ENCODE measurements at places on chromosomes 7 and 10.

- DNase-seq: no peak
Observed at GRCh38 chr10:26457088-26457487, 18.9 kb downstream of the APBB1IP start.

- DNase-seq: no peak
Observed at GRCh38 chr10:69107699-69108098, 16.3 kb upstream of the VPS26A start.

- DNase-seq: no peak
Observed at GRCh38 chr7:81007051-81007450, 88.2 kb upstream of the SEMA3C start.

- DNase-seq: no peak
Observed at GRCh38 chr10:91163269-91163868, 57.1 kb upstream of the PCGF5 start.

- no peak for DNase-seq
Observed at GRCh38 chr10:45410807-45411606, 37.0 kb downstream of the ALOX5 start.

- DNase-seq: no peak
Observed at GRCh38 chr10:82889728-82890127, 1014.7 kb downstream of the NRG3 start.

DNA sequence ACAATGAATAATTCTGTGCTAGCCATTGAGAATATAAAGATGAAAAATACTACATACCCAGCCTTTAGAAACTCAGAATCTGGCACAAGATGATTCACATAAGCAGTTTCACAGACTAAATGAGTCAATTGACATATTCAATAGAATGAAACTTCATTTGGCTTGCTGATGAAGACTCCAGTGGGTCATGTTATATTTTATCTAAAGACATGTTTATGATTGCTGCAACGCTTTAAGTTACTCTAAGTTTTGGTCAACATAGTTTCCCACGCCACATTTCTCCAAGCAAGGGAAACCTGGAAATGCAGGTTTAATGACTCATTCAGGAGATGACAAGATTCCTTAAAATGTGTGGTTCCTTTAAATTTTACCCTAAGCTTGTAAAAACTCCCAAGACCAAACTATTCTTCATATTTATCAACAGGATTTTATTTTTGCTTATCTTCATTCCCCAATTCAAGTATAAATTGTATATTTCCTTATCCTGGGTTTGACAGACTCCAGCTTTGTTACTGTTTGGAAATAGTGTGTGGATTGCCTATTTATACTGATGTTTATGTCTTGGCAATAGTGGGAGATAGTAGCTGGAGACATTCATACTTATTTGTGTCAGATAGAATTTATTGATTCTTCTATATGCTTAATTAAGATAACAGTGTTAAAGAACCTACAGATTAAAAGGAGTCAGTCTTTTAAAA, 6.6 kb downstream of the SEMA3A start:
- no peak for DNase-seq

DNA sequence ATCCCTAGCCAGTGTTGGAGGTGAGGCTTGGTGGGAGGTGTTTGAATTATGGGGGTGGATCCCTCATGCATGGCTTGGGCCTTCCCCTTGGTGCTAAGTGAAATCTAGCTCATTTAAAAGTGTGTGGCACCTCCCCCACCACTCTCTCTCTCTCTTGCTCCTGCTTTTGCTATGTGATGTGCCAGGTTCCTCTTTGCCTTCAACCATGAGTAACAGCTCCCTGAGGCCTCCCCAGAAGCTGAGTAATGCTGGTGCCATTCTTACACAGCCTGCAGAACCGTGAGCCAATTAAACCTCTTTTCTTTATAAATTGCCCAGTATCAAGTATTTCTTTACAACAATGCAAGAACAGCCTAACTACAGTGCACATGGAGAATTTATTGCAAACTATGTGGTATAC, 188.8 kb upstream of the POT1 start:
- DNase-seq: no peak

GRCh38 chr10:26879744-26880143, 19.0 kb upstream of the ABI1 start:
- DNase-seq: no peak

DNA sequence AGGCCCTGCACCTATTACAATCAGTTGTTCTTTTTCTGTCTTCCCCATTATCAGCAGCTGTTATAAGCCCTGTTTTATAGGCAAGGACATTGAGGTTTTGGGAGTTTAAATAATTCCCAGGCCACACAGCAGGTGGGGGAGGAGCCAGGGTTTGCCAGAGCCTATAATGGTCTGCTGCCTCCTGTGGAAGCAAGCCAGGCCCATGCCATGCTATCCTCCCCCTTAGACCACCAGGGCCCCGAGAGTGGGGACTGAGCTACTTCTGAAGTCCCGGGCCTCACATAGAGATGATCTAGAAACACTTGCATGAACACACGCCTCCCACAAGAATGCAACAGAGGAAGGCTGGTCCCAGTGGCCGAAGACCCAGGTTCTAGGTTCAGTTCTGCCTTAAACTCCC, 141.7 kb downstream of the SH3PXD2A start:
- no peak for DNase-seq

- no peak for DNase-seq
Observed at GRCh38 chr10:56349611-56350010, 11.4 kb downstream of the ZWINT start.

DNA sequence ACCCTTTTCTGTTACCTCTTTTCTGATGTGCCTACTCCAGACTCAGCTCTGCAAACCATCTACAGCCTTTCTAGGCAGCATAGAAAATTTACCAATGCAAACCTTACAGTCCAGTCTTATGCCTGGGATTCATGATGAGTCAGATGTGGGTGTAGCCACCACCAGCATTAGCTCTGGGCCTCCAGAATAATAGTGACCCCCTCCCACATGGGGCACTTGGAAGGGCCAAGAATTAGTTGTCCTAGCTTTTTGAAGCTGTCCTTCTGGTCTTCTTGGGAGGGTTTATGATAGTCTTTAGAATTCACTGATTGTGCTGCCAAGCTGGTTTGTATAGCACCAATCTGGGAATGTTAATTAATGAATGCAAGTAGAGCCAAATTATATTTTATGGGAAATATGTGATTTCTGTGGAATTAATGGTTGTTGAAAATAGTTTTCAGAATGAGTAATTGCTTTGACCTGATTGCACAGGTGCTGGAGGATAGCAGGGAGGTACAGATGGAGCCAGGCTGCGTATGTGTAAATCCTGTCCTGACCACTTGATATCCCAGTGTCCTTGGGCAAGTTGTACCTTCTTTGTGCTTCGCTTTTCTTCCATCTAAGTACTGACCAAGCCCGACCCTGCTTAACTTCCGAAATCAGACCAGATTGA, 94.8 kb downstream of the CPED1 start:
- DNase-seq: no peak

GRCh38 chr10:13117841-13118783, 18.1 kb downstream of the OPTN start:
- DNase-seq: no peak

DNA sequence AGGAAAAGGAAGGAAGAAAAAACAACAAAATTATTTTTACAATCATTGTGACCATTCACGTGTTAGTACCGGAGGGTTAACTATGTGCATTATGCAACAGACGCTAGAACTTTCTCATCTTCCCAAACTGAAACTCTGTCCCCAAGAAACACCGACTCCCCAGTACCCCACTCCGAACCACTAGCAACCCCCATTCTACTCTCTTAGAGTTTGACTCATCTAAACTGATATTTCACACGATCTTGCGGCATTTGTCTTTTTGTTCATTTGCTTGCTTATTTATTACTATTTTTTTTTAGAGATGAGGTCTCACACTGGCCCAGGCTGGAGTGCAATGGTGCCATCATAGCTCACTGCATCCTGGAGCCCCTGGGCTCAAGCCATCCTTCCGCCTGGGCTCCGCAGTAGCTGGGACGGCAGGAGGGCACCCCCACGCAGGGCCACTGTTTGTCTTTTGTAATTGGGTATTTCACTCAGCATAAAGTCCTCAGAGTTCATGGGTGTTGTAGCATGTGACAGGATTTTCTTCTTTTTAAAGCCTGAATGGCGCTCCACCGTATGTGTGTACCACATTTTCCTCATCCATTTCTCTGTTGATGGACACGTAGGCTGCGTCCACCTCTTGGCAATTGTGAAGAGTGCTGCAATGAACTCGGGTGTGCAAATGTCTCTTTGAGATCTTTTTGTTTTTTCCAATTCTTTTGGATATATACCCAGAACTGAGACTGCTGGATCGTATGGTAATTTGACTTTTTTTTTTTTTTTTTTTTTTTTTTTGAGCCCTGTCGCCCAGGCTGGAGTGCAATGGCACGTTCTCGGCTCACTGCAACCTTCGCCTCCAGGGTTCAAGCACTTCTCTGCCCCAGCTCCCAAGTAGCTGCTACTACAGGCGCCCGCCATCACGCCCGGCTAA, 9.5 kb downstream of the MNX1 start:
- no peak for DNase-seq

DNA sequence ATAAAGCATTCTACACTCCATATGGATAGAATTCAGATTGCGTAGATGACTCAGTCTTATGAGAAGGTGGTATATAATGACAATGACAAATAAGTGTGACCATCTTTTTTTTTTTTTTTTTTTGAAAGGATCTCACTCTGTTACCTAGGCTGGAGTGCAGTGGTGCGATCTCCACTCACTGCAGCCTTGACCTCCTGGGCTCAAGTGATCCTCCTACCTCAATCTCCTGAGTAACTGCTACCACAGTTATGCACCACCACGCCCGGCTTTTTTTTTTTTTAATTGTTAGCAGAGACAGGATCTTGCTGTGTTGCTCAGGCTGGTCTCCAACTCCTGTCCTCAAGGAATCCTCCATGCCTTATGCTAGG, 43.2 kb upstream of the NRP1 start:
- no peak for DNase-seq

DNA sequence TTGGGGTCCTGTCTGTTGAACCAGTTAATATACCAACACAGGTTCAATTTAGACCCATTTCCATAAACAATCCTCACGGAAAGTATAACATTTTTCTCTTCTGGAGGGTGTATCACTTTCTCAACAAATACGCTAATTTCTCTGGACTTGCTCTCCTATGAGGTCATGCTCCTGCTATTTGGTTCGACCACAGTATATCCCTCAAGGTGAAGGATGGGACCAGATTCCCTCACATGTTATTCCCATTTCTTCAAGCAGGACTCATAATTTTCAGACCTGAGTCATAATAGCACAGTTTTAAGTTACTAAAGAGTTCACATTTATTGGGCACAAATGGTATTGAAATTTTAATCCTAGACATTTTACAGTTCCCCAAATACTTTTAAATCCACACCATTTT, 57.2 kb downstream of the ADAM12 start:
- DNase-seq: no peak

DNA sequence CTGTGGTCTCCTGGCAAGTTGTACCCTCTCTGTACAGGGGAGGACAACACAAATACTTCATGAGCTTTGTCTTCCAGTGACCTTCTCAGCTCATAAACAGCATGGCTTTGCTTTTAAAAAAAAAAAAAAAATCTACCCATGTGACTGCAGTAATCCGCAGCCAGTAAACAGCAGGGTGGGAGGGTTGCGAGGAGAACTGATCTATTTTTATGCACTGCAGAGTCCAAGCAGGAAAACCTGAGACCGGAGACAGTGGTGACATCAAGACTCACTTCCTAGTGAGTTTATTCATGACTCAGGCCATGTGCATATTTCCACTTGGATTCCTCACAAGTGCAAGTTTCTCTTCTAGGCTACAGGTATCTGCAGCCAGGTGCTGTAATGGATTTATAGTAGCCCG, 127.9 kb downstream of the NRF1 start:
- DNase-seq: no peak

DNA sequence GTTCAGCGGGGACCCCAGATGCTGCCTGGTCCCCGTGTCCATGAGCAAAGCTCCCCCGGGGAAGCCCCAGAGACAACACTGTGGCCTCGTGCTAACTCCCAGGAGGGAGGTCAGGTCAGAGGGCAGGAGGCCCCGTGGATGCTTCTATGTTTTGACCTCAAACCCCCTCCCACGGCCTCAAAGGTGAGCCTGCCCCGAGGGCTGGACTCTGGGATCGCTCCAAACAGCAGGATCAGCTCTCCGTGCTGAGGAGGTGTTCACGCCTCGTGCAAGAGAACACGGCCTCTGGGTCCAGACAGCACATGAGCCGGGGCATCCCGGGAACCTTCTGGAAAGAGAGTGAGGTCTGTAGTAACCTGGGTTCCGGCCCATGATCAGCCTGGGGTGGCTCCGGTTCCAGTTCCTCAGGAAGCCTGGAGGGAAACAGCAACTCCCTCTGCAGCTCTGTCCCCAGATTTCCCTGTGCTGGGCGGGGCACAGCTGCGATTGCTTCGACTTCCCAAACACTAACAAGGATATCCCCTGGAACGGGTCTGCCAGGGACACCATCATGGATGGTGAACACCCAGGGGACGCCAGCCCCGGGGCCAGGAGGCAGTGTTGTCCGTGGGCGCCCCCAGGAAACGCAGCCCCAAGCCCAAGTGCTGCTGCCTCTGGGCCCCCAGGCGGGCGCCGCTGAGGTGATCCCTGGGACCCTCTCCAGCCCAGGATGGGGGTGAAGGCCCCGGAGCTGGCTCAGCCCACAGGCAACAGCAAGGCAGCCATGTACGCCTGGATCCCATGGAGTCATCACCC, 18.0 kb upstream of the INPP5A start:
- DNase-seq: no peak

- DNase-seq: no peak
Observed at GRCh38 chr10:86190291-86190690, 176.3 kb downstream of the GRID1 start.

DNA sequence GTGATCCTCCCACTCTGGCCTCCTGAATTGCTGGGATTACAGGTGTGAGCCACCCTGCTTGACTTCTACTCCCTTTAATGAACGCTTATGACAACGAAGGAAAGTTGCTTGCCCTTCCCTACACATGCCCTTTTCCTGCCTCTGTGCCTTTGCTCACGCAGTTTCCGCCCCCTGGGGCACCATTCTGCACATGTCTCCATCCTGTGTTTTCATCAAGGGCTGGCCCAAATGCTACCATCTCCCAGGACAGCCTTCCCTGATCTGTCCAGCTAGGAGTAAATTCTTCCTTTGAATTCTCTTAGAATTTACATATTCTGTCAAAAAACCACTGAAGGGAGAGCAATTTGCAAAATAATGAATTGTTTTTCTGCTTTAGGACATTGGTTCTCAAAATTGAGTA, 50.0 kb upstream of the KMT2C start:
- no peak for DNase-seq

- no peak for DNase-seq
Observed at GRCh38 chr10:61142987-61143386, 199.0 kb upstream of the RHOBTB1 start.

DNA sequence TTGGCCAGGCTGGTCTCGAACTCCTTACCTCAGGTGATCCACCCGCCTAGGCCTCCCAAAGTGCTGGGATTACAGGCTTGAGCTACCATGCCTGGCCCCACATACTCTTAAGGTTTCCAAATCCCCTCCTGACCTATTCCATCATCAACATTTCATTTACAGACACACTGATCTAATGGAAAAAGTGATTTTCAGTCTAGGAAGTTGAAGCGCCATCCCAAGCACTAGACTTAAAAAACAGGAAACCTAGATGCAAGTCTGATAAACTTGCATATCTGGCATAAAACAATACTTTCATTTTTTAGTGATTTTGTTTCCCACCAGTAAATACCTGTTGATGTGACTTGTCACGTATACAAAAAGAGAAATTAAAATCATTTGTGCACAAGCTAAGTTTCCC, 44.0 kb downstream of the DNMBP start:
- no peak for DNase-seq

GRCh38 chr7:124257638-124258308, 224.9 kb upstream of the TMEM229A start:
- DNase-seq: no peak

GRCh38 chr10:48234295-48234694, 40.2 kb downstream of the FRMPD2 start:
- DNase-seq: no peak
